GM23338 (cell line): ENCODE measurements at places on chromosomes 5 and 9.

- DNase-seq: no peak
Measured at GRCh38 chr5:14591548-14591947, 10.0 kb downstream of the OTULINL start.

GRCh38 chr9:33468215-33468730 lies 5.5 kb downstream of the NOL6 start:
- no peak for DNase-seq

DNA sequence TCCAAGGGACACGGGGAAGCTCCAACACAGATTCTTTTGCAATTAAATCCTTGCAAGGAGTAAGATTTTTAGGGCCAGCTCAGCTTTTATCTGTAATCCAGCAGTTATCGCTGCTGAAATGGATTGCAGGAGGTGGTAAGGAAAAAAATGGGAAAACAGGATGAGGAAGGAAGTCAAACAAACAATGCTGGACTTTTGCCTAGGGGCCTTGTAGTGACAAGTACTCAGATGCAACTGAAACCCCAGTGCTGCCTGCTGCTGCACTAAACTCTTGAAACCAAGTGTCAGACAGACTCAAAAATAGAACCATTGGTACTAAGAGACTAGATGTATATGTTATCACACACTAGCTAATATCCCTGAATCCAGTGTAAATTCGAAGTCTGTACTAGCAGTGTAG lies 309.2 kb downstream of the CTNND2 start:
- peak; percentile 8 for DNase-seq

- DNase-seq: no peak
Measured at GRCh38 chr5:142363619-142363963, 38.8 kb upstream of the SPRY4 start.

- no peak for DNase-seq
Measured at GRCh38 chr9:21943464-21943863, 50.7 kb downstream of the CDKN2A start.

- DNase-seq: no peak
Measured at GRCh38 chr9:93633492-93634221, 57.3 kb downstream of the PHF2 start.

DNA sequence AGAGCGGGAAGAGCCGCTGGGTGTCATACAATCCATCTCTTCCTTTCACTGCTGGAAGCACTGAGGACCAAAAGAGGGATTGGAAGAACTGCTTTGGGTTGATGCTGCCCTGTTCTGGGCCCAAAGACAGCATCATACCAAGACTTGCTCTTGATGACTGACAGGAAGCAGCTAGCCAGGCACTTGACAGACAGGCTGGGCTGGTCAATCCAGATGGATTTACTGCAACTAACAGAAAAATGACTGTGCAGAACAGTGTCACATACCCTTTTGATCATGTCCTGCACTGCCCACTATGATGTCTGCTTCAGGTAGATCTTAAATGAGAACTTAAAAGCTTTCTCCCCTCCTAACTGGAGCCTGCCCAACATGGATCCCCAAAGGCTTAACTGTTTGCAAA lies 157.6 kb downstream of the CRB2 start:
- no peak for DNase-seq

DNA sequence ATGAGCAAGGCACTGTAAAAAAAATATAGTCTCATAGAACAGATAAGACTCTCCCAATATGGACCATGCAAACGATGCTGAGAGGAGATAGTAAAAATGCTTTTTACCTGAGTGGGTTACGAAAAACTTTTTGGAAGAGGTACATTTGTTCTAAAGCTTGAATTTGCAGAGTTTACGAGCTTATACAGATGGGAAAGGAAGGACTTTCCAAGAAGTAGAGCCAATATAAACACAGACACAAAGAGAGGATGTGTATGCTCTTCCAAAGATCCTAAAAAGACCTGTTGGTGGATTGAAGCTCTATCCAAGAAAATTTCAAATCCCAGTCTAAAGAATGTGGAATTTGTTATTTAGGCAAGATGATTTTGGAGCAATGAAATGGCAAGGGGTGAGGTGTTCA lies 127.1 kb upstream of the SLCO6A1 start:
- DNase-seq: no peak

DNA sequence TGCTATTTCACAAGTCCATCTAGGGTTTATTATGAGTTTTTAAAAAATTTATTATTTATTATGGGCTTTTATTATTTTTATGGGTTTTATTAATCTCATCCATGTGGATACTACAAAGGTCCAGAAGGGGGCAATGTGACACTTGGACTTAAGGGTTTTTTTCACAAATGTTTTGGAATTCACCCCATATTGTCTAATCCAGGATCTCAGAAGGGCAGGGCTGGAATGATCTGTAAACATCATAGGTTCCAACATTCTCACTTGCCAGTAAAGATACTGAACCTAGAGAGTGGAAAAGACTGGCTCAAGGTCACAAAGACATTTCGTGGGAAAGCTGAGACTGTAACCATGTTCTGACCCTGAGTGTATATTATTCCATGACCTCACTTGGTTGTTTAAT lies 35.6 kb downstream of the NIM1K start:
- DNase-seq: peak; percentile 62

DNA sequence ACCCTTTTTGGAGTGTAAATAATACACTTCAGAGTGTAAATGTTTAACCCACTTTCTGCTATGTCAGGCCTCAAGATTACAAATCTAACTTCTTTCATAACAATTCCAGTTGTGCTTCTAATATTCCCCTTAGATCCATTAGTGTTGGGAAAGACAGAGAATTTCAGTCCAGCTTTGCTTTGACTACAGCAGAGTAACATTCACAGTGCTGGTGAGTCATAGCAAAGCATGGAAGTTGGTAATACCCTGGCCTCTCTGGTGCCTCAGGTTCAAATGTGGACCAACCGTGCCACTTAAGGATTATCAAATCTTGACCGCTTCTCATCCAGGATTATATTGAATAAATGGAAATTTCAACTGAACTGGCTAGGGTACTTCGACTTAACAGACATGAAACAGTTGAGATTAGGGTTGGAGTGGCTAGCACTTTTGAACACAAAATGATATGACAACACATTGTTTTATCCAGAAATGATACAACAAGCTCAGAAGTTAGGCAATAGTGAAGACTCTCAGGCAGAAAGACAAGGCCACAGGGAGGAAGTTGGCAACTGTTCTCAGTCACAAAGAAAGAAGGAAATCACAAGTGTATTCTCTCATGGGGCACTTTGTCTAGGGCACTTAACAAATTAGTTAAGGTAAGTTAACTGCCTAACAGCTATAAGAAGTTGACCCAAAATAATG lies 24.4 kb upstream of the RASA1 start:
- DNase-seq: no peak

- no peak for DNase-seq
Measured at GRCh38 chr9:113352411-113352810, 3.1 kb downstream of the BSPRY start.

- DNase-seq: no peak
Measured at GRCh38 chr5:128766406-128766805, 198.9 kb upstream of the SLC27A6 start.

GRCh38 chr5:158560170-158560569 lies 539.5 kb downstream of the EBF1 start:
- DNase-seq: no peak

GRCh38 chr9:7936996-7937395 lies 137.4 kb upstream of the DMAC1 start:
- DNase-seq: no peak

GRCh38 chr9:81680506-81680905 lies 8.8 kb downstream of the TLE1 start:
- no peak for DNase-seq

- peak; percentile 83 for DNase-seq
Measured at GRCh38 chr5:146345578-146346366, 7.1 kb downstream of the POU4F3 start.

- DNase-seq: no peak
Measured at GRCh38 chr5:2441495-2442180, 309.8 kb downstream of the IRX2 start.

DNA sequence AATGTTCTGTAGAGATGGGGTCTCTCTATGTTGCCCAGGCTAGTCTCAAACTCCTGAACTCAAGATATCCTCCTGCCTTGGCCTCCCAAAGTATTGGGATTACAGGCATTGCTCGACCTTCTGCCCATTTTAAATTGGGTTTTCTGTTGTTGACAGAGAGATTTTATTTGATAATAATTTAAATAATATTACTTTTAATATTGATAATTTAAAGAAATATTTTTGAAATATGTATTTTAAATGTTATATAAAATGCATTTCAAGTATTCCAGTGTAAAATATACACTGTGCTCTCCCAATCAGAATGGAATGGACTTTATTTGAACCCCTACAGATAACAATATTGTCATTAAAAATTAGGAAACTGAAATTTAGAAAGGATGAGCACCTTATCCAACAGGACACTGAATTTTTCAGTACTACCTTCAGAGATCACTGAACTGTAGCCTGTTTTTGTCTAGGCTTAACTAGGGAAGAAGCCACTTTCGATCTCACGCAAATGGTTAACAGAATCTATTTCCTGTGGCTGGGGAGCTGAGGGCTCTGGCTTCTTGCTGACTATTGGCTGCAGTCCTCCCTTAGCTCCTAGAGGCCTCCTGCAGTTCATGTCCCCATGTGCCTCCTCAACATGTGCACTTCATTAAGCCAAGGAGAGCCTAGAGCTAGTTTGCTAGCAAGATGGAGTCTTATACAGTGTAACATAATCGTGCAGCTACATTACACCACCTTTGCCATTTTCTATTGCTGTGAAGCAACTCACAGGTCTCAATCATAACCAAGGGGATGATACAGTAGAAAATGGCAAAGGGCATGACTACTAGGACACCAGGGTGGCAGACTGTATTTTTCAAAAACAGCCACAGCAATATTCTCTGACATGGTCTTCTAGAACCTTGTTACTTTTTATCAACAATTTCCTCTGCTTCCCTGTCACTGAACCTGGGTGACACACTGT lies 150.0 kb downstream of the CDC42SE2 start:
- DNase-seq: no peak

DNA sequence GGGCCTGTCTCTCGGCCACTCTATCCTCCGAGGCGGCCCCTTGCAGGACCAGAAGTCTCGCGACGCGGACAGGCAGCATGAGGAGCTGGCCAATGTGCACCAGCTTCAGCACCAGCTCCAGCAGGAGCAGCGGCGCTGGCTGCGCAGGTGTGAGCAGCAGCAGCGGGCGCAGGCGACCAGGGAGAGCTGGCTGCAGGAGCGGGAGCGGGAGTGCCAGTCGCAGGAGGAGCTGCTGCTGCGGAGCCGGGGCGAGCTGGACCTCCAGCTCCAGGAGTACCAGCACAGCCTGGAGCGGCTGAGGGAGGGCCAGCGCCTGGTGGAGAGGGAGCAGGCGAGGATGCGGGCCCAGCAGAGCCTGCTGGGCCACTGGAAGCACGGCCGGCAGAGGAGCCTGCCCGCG lies 283.5 kb downstream of the ARHGEF28 start:
- peak; percentile 8 for DNase-seq

DNA sequence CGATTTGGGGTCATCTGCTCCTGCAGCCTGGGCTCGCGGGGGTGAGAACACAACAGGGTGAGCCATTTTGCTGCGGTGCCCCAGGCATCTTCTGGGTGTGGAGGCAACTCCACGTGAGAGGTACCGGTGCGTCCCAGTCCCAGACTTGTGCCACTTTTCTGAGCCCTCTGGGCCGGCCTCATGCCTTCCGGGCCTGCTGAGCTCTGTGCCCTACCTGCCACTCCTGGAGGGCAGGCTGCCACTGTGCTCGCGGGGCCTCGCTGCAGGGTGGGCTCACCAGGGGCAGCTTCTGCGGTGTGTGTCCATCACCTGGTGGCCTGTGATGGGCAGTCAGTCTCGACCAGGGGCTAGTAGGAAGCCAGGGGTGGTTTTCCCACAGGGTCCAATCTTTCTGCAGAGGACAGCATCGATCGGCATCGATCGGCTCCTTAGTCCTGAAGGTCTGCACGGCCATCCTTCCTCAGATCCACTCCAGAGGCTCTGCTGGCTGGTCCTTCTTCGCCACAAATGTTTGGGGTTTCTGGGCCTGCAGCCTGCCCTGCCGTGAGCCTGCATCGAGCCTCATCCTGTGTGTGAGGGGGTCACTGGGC lies 22.6 kb downstream of the IRX4 start:
- DNase-seq: no peak

GRCh38 chr5:149144637-149145036 lies 3.3 kb downstream of the ABLIM3 start:
- no peak for DNase-seq

GRCh38 chr5:178106556-178107239 lies 6.6 kb upstream of the N4BP3 start:
- DNase-seq: no peak

DNA sequence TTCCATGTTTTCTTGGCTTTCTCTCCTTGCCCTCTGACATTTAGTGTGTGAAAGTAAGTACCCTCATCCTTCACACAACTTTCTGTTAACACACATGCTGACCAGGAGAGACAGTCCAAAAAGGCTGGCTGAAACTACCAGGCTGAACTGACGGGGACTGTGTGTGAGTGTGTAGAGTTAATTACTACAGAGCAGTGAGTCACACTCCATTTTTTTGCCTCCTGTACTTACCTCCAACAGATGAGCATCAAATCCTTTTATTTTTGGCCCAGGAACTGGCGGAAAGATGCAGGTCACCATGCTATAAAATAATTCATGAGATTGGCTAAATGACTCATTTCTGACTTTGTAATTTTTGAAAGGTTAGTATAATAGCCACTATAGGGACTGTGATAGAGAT lies 20.2 kb upstream of the AGXT2 start:
- no peak for DNase-seq

- no peak for DNase-seq
Measured at GRCh38 chr5:180636403-180637075, 12.9 kb downstream of the FLT4 start.

GRCh38 chr5:150129813-150130492 lies 25.7 kb downstream of the PDGFRB start:
- peak; percentile 81 for DNase-seq

DNA sequence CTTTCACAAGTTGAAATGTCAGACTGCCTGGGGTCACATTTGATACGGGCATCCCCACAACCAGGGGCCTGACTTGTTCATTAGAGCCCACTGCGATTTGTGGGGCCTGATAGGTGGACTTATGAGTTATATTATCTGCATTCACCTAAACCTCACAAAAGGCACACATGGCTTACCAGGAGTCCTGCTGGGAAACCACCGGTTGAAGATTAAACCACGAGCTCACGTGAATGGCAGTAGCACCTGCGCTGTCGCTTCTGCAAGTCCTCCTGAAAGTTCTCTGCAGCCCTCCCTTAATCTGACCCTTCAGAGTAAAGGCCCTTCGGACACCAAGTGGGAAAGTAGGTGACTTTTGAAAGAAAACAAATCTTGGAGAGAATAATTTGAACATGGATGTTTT lies 68.9 kb downstream of the PPIC start:
- no peak for DNase-seq

DNA sequence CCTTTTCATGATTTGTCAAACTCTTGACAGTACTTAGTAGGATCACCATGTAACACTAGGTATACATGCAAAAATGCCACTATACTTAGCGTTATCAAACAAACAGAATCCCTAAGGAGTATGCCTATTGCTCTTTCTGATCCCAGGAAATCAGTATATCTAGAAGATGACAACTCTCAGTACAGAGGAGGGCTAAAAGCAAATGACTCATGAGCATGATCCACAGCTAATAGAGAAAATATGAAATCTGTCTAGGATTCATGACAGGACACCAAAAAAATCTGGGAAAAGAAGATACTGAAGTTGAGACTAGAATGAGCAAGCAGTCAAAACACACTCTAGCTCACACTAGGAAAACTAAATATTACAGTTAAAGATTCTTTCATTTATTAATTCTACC lies 89.2 kb downstream of the RAPGEF6 start:
- DNase-seq: no peak

- DNase-seq: no peak
Measured at GRCh38 chr5:35819026-35819425, 37.7 kb upstream of the IL7R start.

- DNase-seq: peak; percentile 73
Measured at GRCh38 chr9:121285835-121286687, 18.1 kb downstream of the GSN start.

GRCh38 chr5:108642170-108642906 lies 105.4 kb upstream of the FER start:
- DNase-seq: peak; percentile 84
